Activated T-cell treated with anti-CD3 and anti-CD28 coated beads, Interleukin-2, amount 50 U/mL, for 48 hours (primary cell): ENCODE measurements at places on chromosomes 2 and 18.

DNA sequence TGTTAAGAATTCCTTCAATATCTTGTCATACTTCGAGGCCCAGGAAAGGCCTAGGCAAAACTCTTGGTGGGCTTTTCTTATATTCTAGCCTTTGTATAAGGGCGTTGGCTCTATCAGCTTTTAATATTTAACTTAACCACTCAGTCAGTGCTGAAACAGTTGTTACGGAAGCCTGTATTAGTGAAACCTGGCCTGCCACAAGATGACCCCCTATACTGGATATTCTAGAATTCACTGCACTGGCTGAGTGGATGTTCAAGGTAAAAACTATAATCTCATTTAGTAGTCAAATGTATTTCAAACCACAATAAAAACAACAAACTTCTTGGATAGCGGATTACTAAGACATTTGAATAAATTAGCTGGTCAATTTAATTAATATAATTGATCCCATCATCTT lies 91.7 kb upstream of the HNMT start:
- DNase-seq = no peak

- no peak for DNase-seq
Observed at GRCh38 chr2:190217616-190218015, 102.0 kb downstream of the HIBCH start.

DNA sequence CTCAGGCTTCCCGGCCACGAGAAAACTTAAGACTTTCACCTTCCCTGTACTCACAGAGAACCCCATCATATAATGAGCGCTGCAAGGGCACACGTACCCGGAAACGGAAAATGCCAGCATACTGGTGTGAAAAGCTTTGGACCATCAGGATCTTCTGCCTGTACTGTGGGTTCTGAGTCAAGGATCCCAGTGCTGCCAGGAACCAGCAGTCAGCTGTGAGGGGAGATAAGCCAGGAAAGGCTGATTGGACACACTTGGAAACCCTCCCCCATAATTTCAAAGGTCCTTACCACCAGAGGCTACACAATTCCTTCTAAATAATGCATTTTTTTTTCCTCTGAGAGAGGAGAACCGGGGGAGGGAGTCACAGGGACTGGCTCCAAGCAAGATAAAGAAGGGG lies 31.4 kb downstream of the CAPN13 start:
- DNase-seq = no peak

DNA sequence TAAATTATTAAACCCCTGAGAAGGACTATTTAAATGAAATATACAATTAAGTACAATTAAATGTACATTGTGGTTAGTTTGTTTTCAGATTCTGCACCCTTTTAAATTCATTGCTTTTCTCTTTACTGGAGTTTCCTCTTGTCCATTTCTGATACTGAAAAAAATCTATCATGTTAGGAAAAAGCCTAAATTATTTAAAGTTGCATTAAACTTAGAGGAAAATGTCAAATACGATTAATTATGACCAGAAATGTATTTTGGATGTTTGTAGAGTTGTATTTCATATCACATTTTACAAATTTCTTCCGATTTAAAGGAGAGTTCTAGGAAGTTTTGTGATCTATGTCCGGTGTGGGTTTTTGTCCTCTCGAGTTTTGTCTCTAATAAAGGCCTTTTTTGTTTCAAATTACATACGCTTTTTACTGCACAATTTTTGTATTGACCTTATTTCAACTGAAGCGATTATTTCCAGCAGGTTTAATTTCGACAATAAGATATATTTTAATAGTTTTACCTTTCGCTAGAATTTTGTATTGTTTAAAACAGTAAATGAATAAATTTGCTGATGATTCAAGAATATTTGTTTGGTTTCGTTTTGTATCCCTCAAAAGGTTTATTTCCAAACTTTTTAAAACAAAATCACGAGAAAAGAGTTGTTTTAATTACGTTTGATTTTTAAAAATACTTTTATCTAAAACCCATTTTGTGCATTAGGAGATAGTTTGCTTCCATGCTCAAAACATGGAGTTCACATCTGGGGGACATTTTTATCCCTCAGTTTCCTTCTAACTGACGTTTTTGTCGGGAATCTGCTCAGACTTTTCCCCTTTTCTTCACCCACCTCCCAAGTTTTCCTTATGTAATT lies 3.3 kb upstream of the SATB2 start:
- no peak for DNase-seq

GRCh38 chr2:240988146-240988545 lies 10.3 kb upstream of the SNED1 start:
- no peak for DNase-seq
